ENCODE measurements at places on chromosomes 5 and 9.
A peak's percentile ranks its signal among the peaks of the same experiment; 100 is the strongest.

DNA sequence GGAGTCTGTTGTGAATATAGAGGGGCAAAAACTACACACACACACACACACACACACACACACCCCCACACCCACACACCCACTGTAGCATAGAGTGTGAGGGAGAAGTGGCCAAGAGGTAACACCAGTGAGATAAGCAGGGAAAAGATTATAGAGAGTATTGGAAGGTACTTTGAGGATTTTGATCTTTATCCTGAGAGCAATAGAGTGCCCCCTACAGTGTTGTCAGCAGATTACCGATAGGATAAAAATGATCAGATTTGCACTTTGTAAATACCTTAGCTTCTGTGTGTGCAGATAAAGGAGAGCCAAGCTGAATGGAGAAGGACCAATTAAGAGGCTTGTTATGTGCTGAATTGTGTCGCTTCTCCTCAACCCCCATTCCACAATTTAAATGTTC is 32.3 kb downstream of the ERCC6L2 start:
- no peak for DNase-seq

GRCh38 chr5:171986772-171987171 is 19.7 kb downstream of the FBXW11 start:
- DNase-seq = no peak

DNA sequence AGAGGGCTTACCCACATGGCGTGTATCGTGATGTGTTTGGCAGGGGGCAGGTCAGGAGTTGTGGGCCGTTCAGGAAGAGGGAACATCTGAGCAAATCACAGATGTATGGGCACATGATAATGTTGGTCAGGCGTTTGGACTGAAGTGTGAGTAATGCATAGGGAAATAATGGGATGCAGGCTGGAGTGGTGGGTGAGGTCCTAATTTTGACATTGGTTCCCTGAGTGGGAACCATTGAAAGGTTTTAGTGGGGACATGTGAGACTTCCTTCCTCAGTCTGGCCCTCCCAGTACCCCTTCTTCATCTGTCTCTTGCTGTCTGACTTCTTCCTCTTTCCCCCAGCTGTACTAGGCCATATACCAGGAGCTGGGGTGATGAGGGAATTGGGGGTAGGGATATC is 7.6 kb downstream of the OTULIN start:
- no peak for DNase-seq

DNA sequence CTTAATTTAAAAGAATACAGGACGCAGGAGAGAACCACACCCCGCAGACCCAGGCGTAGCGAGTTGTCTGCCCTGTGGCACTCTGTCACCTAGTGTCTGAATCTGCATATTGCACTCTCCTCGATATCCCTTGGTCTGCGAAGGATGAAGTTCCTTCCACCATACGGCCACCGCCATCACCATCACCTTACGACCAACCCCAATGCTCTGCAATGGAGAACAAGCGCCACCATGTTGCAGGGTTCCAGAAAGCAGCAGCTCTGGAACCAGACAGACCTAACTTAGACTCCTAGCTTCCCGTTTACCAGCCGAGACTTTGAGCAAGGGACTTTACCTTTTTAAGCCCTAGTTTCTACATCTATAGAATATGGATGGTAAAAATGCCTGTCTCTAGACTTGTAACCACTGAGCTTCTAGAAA is 77.4 kb upstream of the DMRT1 start:
- peak; percentile 83 for DNase-seq

GRCh38 chr5:156326718-156327259 is at the start of gene SGCD:
Gene SGCD, plus strand, starts transcription at chr5:156327164.
- DNase-seq = no peak

GRCh38 chr5:16935231-16936149 is 598 bp downstream of the MYO10 start:
- DNase-seq = peak; percentile 21

DNA sequence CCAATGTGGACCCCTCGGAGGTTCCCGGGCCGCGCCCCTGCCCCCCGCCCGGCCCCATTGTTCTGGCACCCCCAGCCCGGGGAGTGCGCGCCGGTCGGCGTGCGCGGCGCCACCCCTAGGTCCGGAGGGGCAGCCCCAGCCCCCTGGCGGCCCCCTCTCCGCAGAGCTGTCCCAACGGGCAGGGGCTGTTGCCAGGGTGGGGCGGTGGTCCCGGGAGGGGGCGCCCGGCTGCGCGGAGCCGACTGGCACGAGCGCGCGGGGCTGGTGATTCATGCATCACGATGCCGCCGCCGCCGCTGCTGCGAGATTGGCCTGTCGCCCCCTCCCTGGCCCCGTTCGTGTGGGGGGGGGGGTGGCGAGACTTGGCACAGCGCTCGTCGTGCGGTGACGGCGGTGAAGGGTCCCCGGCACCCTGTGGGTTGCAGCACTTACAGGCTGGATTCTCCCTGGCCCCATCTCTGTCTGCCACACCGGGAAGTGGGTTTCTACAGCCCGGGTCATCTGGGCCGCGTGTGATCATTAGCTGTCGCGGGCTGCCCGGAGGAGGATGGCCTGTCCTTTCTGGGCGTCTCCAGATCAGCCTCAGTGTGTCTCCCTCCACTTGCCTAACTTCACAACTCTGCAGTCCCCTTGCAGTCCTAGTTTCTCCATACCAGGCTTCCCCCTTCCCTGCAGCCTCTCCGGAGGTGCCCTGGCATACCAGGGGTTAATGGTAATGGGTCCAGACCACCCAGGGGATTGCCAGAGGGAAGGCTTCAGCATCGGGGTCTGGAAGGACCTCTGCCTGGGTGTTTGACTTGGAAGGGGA is 858 bp downstream of the NCS1 start:
- peak; percentile 12 for DNase-seq
